Fibroblast of the conjunctiva (primary cell): ENCODE measurements at places on chromosomes 3 and 15.

GRCh38 chr3:159806412-159806811 lies 182.2 kb upstream of the IL12A start:
- DNase-seq = no peak

GRCh38 chr3:58085616-58086015 lies 77.4 kb downstream of the FLNB start:
- no peak for DNase-seq

DNA sequence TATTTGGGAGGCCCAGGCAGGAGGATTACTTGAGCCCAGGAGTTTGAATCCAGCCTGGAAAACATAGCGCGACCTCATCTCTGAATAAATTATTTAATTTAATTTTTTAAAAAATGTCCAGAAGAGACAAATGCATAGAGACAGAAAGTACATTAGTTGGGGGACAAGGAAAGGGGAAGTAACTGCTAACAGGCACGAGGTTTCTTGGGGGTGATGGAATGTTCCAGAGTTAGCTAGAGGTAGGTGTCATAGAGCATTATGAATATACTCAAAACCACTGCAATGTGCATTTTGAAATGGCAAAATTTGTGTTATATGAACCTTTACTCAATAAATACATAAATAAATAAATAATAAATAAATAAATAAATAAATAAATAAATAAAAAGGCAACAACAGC lies 31.7 kb upstream of the CYP11A1 start:
- DNase-seq = no peak

DNA sequence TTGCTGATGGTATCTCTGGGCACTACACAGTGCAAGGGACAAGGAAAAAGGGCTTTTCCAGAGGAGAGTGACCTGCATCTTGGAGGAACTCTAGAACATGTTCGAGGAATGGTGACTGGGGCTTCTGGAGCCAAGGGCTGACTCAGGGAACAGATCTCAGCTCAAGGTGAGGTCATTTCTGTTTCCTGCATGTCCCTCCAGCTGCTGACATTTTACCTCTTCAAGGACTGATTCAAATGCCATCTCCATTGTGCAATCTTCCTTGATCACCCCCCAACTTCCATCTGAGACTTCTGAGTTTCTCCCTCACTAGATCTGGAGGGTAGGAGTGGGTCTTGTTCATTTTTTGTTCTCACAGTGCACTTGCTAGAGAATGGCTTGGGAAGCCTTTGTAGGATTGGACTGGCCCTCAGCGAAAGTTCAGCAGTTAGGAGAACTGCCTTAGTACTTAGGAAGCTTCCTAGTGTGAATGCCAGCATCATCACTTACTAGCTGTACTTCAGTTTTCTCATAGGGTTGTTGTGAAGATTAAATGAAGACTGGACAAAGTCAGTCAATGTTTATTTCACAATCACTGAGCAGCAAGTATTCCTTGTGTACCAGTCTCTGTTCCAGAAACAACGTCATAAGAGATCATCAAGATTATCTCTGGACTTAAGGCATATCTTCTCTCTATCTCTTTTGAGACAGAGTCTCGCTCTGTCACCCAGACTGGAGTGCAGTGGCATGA lies 2.6 kb upstream of the IDH3A start:
- no peak for DNase-seq
